ENCODE measurements at places on chromosomes 7 and 10.

DNA sequence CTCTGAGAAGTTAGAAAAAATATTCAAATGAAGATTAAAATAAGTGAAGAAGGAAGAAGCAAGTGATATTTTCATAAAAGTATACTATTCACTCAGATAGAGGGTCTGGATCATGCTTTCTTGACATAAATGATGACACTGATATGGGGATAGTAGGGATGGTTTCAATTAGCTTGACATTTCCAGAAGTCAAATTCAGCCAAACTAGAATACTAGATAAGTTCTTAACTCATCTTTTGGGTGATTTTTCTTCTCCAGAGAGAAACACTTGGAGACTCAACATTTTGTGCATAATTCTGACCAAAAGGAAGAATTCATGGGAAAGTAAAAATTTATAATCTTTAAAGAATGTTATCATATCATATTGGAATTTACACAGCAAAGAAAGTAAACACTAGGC, 152.0 kb upstream of the LRGUK start:
- DNase-seq = no peak

- no peak for DNase-seq
Observed at GRCh38 chr7:16634271-16634738, 11.2 kb downstream of the ANKMY2 start.

DNA sequence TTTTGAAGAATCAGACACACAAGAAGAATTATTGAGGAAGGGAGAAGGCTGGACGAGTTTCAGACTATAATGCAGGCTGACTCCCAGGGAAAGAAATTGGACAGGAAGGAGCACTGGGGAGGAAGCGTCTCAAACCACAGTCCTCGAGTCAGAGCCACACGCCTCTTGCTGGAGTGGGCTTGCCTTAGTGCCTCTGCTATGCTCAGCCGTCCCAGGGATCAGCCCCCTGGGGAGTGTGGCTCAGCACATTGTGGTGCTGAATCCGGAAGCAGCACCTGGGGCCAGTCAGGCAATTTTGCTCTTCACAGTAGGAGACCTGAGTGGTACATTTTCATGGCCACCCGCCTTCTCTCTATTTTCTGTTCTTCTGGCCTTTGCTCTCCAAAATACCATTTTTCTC, 67.4 kb upstream of the SLC35G1 start:
- no peak for DNase-seq

DNA sequence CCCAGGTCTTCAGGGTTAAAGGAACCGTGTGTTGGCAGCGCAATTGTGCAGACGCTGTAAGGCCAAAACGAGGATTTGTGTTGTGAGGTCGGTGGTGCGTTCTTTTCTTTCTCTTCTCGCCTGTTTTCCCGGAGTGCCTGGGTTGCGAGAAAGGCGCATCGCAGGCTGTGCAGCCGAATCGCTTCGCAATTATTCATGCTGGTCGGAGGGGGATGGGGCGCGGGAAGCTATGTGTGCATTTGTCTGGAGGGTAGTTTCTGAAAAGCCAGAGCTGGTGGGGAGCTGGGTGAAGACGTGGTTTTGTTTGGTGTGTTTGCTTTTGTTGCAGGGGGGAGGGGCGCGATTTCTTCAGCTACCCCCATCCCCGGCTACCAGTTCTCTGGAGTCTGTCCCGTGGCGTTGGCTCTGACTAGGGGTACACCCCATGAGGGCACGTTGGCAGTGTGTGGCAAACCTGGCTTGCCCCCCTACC, 2.1 kb downstream of the MXI1 start:
- peak; percentile 38 for DNase-seq

GRCh38 chr7:37150856-37151255, 297.8 kb downstream of the ELMO1 start:
- DNase-seq = no peak

GRCh38 chr7:53326634-53327033, 291.2 kb downstream of the POM121L12 start:
- no peak for DNase-seq

GRCh38 chr7:140877249-140877524, 47.5 kb downstream of the BRAF start:
- DNase-seq = no peak

DNA sequence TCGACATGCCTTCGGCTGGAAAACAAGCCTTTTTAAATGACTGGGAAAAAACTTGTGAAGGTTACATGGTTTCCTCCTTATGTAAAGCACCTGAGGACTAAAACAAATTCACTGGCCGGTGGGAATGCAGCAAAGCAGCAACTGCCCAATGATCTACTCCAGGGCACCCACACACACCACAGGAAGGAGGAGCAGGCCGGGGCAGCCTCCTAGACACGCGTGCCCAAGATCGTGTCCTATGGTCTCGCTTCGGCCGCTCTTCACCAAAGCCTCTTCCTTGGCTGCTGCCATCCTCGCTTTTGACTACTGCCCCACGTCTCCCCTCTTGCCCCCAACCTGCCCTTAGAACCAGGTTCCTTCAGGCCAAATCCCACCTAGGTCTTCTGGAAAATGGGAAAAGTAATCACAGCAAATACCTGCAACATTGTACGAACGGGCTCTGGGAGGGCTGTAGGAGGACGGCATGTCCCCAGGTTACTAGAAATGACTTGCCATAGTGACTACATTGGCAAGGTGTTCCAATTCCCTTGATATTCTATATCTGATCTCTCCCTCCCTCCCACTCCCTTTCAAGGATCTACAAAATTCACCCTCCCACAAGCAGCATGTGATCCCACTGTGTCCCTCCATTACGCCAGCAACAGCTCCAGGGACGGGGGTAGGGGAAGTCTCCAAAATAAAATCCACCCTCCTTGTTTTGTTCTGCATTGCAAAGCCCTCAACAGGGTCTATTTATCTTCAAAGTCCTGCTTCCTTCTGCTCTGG, 84.9 kb downstream of the RNF216 start:
- no peak for DNase-seq

- DNase-seq = no peak
Observed at GRCh38 chr10:117167789-117168674, 29.3 kb upstream of the KCNK18 start.

DNA sequence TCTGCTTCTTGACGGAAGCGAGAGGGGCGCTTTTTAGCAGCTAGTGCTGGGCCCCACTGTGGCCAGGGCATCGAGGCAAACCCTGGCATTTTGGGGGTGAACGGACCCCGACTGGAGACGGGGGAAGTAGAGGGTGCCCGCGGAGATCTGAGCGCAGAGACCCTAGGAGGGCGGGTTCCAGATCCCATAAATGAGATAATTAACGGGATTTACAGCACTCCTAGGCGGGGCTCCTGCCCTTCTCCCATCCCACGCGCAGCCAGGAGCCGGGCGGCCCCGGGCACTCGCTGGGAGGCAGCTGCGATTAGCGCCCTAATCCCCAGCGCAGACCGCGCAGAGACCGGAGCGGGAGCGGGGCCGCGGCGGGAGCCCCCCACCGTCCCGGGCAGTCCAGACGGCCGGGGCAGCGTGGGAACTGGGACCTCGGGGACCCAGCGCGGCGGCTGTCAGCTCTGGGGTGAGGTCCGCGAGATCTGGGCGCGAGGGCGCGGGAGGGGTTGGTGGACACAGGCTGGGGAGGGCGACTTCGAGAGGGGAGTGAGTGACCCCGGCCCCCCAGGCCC, 735 bp downstream of the JCAD start:
- no peak for DNase-seq

- DNase-seq = no peak
Observed at GRCh38 chr10:78756604-78757343, 312.0 kb upstream of the ZMIZ1 start.

GRCh38 chr7:142571581-142571980, 177.7 kb upstream of the PRSS1 start:
- DNase-seq = no peak

- no peak for DNase-seq
Observed at GRCh38 chr10:99337311-99337811, 8.2 kb downstream of the CNNM1 start.

GRCh38 chr7:91780521-91780920, 100.0 kb downstream of the MTERF1 start:
- no peak for DNase-seq
